ENCODE measurements at places on chromosomes 1 and 21. TPM values are rescaled to one million over a fixed set of nuclear protein-coding genes. Genes with fewer than 3 reads are reported as not detected.

PTPRC gene
- total RNA-seq, result 127 TPM

DNA sequence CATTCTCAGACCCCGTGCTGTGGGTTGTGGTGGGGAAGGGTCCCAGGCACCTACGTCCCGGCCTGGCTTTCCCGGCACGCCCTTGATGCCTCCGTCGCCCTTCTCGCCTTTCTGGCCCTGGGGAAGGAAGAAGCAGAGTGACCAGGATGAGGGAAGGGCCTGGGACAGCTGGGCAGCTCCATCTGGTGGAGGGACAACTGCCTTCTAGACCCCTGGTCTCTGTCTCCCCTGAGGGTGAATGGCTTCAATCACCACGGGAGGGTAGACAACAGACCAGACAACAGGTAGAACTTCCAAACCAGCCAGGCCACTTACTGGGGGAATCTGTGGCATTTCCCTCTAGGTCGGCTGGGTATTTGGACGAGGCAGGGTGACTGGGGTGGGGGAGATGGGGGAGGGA is 11.9 kb downstream of the COL16A1 start:
- DNase-seq, result no peak

DNA sequence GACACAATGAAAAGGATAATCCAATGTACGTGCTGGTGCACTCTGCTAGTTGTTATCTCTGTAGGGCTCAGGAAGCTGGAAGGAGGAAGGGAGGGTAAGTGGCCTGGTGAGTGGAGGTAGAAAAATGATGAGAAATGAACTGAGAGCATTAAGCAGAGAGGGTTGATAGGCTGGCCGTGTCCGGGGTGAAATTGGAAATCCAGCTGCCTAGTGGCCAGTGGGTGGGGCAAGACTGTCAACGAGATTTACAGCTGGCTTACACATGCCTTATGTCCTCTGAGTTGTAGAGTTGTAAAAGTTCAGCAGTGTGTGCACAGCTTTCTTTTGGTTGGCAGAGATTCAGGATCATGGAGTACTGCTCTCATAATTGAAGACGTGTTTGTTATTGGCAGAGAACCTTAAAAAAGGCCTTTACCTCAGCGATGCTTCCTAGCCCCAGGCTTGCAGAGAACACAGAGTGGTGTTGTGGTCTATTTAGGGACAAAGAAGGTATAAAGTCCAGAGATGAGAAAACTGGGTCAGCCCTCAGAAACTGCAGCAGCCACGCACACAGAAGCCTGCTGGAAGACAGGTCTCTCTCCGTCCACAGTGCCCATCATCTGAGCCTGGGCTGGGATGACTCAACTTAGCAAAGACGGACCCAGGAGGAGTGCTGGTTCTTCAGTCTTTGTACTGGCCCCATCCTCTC is 132.4 kb downstream of the EDEM3 start:
- no peak for DNase-seq

TEDDM1 gene
- total RNA-seq, result not detected

DNA sequence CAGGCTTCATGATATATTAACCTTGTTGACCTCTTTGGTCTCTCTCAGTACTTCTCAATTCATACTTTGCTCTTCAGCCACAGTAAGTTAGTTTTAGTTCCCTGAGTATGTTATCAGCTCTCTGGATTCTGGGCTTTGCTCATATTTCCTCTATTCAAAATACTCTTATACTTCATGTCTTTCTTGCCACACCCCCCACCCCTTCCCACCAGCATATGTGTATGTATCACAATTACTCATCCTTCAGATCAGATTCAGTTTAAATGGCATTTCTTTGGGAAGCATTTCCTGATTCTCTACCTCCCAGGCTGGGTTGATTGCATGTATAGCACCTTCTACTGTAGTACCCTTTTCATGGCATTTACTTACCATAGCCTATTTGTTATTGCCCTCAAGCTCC is 28.3 kb downstream of the SLC30A7 start:
- DNase-seq, result no peak

Measured in upper lobe of right lung (tissue), 1 donor.